ENCODE measurements at places on chromosomes 7 and 10.

DNA sequence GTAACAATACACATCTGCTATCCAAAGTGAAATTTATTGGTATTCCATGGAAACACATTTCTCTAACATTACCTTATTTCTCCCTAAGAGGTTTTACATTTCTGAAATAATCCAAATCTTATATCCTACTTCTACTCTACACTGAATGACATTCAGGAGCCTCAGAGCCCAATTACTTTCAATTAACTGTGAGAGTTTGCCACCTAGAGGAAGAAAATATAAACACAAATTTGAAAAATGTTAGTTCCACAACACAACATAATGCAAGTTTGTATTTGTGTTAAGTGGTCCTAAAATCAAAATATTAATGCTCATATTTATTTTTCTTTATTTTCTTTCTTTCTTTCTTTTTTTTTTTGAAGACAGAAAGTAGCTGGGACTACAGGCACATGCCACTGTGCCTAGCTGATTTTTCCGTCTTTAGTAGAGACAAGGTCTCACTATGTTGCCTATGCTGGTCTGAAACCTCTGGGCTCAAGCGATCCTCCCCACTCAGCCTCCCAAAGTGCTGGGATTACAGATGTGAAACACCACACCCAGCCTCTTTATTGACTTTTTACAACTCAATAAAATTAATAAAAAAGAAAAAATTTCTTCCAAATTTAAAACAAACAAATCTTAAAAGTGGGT is 46.0 kb downstream of the ATAD1 start:
- DNase-seq = no peak

- peak; percentile 25 for DNase-seq
These were observed 433.6 kb downstream of the ACTR3B start for GRCh38 chr7:153193144-153193595.

GRCh38 chr10:77626266-77626935 is 11.2 kb downstream of the KCNMA1 start:
- DNase-seq = no peak

- no peak for DNase-seq
These were observed 1.4 kb downstream of the PTPRE start for GRCh38 chr10:127908106-127908958.

DNA sequence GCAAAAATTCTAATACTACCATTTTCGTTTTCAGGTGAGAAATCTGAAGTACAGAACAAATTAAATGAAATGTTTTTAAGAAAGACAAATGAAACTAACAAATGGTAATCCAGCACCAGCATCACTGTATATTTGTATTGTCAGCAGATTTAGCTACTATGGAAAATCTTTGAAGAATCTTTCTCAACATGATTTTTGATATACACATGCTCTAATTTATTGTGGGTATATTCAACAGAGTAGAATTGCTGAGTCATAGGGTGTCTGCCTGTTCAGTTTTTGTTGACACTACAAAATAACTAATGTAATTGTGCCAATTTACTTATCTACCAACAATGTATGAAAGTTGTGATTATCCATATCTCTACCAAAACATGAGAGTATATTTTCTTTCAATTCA is 437.6 kb downstream of the PCDH15 start:
- no peak for DNase-seq

DNA sequence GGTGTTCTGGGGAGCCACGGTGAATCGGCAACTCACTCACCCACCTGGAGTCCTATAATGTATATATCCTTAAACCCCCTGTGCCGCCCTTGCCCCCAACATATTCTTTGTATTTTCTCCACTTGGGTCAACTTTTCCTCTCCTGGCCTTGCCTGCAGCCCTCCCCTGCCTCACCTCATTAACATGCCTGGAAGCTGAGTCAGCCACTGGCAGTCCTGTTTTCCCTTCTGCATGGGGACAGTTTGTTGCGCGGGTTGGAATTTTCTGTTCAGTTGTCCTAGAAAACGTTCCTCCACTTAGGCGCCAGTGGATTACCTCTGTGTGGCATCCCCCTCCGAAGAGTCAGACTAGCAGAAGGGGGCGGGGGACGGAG is 97.4 kb downstream of the C10orf105 start:
- no peak for DNase-seq

DNA sequence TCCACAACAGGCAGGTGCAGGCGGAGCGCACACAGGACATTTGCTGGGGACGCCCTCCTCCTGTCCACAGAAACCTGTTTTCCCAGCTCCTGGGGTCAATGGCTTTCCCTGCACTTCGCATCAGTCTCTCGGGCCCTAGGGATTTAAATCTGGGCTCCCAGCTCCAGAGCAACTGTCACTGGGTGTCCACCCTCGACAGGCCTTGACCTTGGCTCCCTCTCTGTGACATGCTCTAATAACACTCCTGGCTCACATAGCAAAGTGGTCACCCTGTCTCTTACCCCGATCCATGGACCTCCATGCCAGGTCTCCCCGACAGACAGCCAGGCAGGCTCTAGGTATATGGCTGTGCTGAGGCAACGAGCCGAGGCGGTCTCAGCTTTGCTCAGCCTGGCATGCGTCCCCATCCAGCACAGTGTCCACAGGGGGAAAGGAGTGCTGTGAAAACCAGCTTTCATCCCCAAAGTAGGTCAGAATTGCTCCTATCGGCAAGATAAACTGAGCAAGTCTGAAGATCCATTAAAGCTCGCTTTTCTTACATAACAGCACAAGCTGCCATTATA is 195.6 kb downstream of the TNS3 start:
- DNase-seq = no peak

DNA sequence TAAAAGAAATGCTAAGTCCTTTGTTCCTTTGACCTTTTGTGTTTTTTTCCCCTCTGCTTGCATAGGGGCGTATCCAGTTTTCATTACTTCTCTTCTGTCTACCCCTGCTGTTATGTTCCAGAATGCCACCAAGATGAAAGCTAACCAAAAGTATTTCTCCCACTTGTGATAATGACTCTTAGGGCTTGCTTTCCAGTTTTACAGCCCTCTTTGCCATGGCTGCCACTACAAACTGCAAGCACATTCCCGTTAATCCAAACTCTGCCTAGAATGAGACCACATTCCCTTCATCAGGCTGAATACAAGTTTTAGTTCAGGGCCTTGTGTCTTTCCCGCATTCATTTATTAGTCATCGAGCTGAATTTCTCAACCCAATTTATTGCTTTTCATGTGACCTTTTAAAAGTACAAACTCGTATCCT is 23.6 kb upstream of the CD36 start:
- no peak for DNase-seq

DNA sequence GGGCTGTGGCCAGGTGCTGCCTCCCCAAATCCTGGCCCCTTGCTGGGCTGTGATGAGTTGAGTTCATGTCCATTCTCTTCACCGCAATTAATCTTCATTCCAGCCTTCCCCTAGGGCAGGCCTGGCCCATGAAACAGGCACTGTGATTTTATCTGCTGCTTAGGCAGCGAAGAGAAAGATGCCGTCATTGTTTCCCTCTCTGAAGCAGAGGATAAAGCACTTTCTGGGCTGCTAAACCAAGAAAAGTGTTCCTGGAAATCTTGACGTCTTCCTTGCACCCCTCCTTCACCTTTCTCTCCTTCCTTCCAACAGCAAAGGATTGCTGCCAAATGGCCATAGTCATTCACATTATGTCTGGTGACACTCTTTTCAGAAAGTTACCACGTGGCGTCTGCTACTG is 265.9 kb downstream of the ZEB1 start:
- DNase-seq = no peak

DNA sequence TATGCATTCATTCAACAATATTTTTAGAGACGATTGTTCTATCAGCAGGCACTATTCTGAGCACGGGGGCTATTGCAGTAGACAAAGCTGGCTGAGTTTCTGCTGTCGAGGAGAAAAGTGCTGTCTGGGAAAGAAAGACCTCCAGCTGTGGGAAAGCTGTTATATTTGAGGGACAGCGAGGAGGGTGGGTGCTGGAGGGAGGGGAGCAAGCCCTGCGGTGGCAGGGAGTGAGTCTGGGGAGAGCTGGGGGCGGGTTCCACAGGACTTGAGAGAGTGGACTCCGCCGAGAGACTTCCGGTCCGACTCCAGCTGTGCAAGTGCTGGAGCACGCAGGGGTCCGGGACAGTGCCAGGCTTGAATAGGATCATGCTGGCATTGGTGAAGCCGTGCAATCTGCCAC is 602.1 kb upstream of the FOXK1 start:
- no peak for DNase-seq

- no peak for DNase-seq
These were observed 26.5 kb upstream of the TMEM229A start for GRCh38 chr7:124059375-124059774.

DNA sequence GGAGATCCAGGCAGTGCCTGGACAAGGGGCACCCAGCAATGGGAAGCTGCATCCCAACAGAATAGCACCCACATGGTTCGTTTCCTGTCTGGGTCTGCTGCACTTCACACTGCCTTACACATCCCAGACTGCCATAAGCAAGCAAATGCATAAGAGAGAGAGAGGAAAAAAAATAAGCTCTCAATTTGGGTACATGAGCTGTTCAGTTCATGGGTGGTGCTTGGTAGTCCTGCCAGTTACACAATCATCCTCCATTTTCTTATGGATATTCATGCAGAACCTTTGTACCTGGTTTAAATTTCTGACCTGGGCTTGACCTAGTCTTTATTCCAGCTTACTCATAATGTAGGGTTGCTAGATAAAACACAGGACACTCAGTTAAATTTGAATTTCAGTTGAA is 733.6 kb downstream of the TNS3 start:
- no peak for DNase-seq

DNA sequence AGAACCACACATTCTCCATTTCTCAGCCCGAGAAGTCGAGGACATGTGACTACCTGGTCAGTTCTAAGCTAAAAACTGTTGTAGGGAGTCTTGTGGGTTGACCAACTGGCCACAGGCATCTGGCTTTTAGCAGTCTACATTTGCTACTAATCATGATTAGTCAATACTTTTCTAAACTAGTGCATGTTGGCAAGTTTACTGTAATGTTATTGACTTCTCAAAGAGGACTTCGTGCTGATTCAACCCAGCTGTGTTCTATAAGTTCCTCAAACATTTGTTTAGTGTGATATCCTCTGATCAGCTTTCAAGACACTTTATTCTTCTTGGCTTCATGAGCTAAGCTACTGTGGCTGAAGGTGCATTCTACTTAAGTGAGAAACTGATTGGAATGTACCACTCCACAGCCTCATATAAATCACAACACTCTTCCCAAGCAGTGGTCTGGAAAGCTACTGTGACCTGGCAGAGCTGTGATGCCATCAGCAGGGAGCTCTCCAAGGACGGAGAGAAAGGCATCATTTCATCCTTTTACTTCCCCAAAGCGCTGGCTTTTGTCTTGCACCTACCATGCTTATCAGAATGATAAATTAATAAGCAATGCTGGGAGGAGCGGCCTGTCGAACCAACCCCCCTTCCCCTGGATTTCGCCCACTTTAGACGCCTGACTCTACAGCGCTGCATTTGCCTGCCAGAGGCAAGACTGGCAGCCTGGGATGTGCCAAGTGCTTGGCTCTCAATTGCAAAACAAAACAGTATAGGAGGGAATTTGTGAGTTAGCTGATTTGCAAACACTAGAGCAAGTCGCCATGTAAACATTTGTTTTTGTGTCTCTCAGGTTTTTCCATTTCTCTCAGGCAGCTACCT is 206.7 kb upstream of the PLXNA4 start:
- DNase-seq = no peak

GRCh38 chr7:43490016-43490415 is 92.9 kb upstream of the STK17A start:
- no peak for DNase-seq

- DNase-seq = no peak
These were observed 740.0 kb downstream of the SUGCT start for GRCh38 chr7:40874756-40875155.

Measured in left renal cortex interstitium (tissue), 4 donors.